ENCODE measurements at places on chromosomes 6 and 20.

GRCh38 chr6:116390581-116390980, 19.8 kb downstream of the DSE start:
- DNase-seq = no peak

GRCh38 chr20:2559651-2560050, 23.3 kb downstream of the TMC2 start:
- no peak for DNase-seq

DNA sequence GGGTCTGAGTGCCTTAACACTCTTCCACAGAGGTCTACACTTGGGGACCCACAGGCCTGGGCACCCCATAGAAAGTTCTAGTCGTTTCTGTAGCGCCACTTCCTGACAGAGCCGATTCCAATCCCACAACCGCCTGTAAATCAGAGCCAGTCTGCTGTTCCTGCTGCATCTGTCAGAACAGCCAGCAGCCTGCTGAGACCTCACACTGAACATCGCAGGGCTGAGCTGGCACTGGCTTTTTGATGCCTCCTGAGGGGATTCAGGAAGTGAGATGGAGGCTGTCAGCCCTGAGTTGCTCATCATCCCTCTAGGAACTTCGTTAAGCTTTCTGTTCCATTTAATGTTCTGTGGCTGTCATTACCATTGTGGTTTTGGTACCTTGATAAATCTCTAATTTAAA, 48.9 kb downstream of the DCBLD1 start:
- DNase-seq = no peak

DNA sequence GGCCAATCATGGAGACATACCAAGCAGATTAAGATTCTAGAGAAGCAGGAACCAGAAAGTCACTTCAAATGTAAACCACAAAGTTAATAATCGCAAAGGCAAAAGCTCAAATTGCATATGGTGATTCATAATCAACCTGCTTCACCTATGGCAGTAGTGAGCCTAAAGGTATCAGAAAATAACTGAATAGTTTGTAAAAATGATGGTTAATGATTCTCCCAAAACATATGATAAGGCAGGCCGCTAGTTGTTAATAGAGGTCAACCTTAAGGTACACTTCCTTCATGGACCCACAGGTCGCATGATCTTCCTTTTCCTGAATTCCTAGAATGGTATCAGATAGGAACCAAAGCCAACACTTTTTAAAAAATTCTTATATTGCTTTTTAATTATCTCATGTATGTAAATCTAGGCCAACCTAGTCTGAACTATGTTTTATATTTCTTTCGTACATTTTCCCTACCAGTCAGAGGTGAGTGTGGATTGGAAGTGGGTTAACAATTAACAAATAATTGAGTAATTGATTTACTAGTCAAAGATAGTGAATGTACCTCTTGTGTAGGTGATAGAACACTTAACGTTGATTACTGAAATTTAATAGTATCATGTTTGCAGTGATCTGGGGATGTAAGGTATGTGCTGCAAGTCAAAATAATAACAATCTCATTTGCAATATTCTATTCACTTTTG, 16.4 kb downstream of the TAAR2 start:
- DNase-seq = no peak

DNA sequence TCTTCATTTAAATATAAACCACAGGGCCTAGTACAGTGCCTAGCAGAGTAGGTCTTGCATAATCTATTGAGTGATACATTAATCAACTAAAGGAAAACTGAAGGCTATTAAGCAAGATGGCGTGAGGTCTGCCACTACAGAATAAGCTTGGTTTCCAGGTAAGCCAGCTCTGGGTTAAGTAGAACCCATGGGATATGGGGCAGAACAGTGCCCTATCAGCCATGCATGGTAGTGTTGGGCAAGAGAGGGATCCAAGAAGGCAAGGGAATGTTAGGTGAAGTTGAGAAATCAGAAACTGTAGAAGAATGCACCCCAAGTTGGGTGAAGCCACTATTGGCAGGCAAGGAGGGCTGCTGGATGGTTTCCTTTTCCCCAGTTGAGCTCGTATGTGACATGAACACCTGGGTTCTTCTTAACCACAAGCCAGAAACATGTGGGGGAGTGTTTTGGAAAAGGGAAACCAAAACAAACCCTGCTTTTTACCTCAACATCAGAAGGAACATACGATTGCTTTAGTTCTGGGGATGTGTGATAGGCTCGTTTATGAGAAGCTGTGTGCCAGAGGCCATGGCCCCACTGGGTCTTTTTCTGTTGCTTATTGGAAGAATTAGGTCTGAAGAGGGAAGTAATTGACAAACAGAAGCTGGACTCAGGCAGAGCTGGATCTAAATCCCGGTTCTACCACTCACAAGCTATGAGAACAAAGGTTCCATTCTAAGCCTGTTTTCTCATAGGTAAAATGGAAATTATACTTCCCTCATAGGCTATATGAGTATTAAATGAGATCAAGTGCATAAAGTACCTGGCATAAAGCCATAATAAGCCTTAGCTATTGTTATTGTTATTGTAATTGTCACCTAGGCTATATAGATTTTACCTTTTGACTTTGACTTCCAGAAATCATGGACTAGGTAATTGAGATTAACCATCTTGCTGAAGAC, 33.5 kb downstream of the NEDD9 start:
- peak; percentile 25 for DNase-seq

GRCh38 chr20:37969949-37970855, 63.1 kb downstream of the TTI1 start:
- no peak for DNase-seq

GRCh38 chr6:107030151-107030550, 2.2 kb downstream of the MTRES1 start:
- no peak for DNase-seq

GRCh38 chr20:25527949-25528348, 57.4 kb downstream of the NINL start:
- DNase-seq = no peak

GRCh38 chr6:167275001-167275400, 16.1 kb upstream of the UNC93A start:
- DNase-seq = no peak
